ENCODE measurements at places on chromosomes 7 and 10.

DNA sequence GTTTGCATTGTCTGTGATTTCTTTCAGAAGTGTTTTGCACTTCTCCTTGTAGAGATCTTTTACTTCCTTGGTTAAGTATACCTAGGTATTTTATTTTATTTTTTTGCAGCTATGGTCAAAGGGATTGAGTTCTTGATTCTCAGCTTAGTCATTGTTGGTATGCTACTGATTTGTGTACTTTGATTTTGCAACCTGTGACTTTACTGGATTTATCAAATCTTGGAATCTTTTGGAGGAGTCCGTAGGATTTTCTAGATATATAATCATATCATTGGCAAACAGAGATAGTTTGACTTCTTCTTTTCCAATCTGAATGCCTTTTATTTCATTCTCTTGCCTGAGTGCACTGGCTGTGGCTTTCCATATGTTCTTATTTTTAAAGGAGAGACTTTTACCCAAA, 41.9 kb downstream of the CCSER2 start:
- no peak for DNase-seq

- no peak for DNase-seq
Observed at GRCh38 chr10:66252986-66253385, 672.9 kb upstream of the LRRTM3 start.

DNA sequence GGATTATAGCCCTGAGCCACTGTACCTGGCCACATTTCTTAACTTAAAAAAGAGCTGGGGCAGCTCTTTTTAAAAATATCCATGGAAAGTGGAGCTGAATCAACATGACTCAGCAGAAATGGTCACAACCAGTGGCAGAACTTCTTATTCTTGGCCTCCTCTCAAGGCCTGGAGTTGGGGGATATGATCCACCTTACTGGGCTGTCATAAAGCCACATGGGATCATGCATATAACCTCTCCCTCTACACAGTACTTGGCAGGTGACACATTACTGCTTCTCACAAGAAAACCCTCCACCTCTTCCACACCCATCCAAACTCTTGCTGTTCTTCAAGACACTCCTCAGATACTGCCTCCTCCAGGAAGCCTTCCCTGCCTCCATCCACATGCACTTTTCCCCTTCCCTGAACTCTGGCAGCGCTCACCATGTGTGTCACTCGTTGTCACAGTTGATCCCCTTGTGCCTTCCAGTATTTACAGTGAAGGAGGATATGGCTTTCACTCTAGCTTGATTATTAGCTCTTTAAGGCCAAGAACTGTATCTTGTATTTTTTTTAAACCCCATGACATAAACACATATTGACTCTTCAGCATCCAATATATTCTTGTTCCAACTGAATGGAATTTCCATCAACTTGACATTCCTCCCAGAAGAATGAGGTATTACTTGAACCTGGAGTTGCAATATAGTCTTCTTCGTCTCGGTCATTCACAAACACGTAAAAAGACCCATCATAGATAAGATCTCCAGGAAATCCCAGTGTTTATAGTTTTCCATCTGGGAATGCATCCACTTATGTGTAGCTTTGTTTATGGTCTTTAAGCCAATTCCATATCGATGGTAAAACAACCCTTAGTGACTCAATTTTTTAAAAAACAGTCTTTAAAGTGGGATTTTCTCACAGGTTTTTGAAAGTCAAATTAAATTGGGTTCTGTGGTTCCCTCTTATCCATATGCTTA, 85.5 kb downstream of the TBXAS1 start:
- DNase-seq = no peak

GRCh38 chr10:77282163-77282562, 355.4 kb downstream of the KCNMA1 start:
- DNase-seq = no peak

DNA sequence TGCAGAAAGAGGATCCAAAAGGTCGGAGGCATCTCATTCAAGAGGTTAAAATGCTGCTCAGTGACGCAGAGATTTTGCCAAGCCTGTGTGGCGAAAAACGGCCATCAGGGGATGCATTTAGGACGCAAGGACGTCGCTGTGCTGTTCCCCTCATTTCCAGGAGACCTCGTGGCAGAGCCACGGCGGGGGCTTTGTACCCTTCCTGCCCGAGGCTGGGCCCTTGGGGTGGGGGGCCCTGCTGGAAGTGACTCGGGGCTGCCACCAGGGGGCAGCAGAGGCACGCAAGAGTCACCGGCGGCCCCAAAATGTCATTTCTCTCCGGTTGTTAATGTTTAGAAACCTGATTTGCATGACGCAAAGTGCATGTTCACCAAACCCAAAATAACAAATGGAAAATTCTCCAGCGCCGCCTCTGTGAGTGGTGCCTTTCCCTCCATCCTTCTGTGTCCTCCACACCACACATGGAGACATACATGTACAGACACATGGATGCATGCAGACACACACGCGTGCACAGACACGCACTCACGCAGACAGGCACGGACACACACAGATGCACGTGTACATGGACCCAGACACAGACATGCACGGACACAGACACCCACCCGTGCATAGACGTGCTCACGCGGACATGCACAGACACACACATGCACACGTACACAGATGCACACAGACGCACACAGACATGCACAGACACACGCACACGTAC, 51.0 kb upstream of the NKX6-2 start:
- DNase-seq = peak; percentile 5

DNA sequence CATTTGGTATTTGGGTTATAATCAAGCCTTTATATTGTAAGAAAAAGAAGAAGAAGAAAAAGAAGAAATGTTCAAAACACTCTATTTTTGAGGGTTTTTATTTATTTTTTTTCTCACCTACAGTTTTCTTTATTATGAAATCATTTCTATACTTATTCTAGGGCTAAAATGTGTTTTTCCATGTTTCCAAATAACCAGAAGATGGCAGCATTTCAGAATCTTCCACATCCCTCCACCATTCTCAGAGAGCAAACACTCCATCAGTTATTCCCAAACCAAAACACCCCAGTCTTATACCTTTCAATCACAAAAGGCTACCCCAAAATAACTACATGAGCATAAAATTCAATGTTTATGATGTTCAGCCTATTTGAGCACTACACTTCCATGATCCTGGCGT, 38.7 kb upstream of the PPP1R17 start:
- DNase-seq = no peak

- no peak for DNase-seq
Observed at GRCh38 chr7:20470726-20471125, 140.0 kb downstream of the ITGB8 start.

DNA sequence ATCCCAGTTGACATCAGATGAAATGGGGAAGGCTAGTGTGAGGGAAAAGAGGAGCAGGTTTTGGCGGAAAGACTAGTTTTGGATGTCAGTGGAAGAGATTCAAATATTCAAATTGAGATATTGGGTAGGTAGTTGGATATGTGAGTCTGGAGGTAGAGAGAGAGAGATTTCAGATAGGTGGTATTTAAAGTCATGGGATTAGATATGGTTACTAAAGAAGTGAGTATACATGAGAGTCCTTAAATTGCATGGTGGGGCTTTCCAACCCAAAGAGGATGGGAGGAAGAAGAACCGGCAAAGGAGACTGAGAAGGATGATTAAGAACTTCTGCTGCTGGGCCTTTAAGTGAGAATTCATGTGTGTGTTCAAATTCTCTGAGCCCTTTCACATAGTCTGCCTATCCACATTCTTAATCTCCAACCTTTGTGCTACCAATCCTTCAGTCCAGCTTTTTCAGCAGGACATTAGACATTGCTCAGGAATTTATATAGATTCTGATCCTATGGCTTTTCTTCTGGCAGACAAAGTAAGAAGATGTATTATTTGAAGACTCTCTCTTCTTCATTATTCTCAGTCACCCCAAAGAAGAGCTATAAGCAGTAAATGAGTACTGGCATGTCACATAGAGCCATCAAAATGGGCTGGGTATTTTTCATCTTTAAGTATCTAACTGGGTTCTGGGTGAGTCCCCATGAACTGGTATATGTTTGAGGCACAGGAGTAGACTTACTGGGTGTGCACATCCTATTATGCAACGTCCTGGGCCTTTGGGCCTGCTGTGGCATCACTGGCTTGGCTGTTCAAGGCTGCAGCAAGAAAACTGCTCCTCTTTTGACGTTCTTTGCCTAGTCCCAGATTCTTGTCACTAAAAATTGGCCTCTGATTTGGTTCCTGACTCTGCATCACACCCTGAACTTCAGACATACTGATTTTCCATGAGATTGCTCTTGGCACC, 33.6 kb downstream of the ST7 start:
- no peak for DNase-seq

DNA sequence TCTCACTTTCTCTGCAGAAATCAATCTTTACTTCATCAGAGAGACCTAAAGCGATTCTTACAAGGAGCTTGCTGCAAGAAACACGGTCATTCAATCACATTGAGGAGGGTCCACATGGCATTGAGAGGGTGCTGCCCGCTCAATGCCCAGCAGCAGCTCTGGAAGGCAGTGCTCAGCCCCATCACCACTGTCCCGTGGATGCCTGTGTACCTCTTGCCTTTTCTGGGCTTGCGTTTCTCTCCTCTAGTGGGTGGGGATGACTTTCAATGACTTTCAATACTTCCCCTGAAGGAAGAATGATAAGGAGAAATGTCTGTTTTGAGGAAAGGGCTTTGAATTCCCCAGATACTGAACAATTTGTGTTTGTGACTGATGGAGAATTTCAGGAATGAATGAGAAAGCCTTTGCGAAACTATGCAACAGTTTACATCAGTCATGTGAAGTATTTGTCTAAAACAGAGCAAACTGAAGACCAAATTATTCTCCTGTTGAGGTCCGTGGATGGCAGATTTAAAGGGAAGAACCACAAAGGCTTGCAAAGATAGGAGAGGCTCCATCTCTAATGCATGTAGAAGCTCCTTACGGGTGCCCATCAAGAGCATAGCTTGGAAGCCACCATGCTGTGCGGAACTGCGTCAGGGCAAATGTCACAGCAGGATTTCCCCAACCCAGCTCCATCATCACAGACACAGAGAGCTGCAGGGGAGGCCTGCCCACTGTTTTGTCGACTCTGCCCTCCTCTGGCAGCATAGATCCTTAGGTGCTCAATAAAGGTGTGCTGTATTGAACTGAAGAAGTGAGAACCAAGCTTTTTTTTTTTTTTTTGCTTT, 6.6 kb upstream of the ZNF22 start:
- DNase-seq = no peak

DNA sequence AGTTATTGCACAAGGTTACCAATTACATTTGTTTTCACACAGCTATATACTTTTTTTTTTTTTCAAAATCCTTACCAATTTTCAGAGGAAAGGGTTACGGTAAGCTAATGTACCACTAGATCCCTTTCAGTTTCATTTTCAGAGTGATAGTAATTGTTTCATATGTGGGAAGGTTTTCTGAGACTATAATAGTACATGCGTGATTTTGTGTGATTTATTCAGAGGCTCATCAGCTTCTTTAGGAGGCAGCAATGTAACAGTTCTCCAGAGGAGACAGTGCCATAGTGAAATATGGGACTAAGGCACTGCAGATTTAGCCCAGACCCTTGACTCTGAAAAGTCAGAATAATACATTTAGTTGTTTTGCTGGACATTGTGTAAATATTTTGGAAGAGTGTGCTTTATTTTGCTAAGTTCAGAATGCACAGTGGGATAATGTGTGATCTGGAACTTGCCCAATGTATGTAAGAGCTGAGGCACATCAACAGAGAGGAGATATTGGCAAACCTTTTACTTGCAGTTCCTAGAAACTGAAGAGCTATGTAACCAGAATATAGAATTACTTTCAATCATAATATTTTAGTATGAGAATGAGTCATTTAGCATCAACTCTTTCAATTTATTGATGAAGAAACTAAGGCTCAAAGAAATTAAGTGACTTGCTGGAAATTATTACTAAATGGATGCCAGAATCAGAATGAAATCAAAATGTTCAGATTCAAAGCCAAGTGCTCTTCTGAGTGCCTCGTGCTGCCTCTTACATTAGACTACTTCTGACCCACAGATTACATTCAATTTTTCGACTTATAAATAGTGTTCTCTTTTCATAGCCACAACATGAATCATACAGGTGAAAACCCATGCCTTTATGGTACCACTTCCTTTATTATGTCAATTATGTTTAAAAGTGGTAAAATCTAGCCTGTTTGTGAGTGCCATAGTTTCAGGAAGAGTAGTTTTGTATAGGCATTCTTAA, 207.7 kb upstream of the TEX47 start:
- no peak for DNase-seq

GRCh38 chr10:63738410-63738809, 217.2 kb downstream of the REEP3 start:
- no peak for DNase-seq

DNA sequence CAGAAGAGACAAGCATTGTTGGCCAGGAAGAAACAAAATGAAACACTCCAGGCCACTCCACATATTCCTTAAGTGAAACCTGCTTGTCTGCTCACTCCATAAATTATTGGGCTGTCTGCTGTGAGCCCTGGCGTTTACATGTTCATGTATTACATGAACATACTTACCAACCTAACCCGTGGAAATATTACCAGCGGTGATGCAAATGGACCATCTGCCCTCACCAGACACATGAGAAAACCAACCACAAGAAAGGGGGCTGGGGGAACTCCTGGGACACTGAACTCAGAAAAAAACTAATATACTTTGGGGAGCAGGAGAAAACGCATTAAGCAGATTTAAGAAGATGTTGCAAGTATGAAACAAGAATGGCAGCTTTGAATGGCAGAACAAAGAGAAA, 731.2 kb upstream of the IGFBP3 start:
- no peak for DNase-seq

- DNase-seq = no peak
Observed at GRCh38 chr10:132577350-132578003, 39.9 kb downstream of the INPP5A start.

DNA sequence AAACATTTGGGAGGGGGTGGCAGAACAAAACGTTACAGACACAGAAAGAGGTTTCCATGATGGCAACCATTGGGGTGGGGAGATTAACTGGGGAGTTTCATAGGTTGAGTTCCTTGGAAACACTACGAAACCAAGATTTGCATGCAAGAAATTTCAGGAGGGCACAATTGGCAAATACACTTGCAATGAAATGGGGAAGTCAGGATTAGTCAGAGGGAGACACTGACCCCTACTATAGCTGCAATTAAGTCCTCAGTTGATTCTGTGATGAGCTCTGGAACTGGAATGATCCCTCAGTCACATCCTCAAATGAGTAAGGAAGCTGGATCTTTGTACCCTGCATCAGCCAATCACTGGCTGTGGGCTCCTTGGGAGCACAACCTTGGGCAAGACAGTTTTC, 22.1 kb downstream of the CPEB3 start:
- no peak for DNase-seq

- no peak for DNase-seq
Observed at GRCh38 chr10:56109454-56109853, 251.6 kb downstream of the ZWINT start.

- DNase-seq = no peak
Observed at GRCh38 chr7:51270965-51271364, 45.6 kb downstream of the COBL start.

- DNase-seq = no peak
Observed at GRCh38 chr10:114393482-114393881, 10.8 kb downstream of the AFAP1L2 start.

GRCh38 chr10:103104721-103105120, 88.4 kb downstream of the NT5C2 start:
- no peak for DNase-seq
